ENCODE measurements at places on chromosomes 16 and 17.
A peak's percentile ranks its signal among the peaks of the same experiment; 100 is the strongest.

- DNase-seq: no peak
- no peaks in the 10 kb centered on the region for H3K36me3 ChIP-seq
- H3K4me1 ChIP-seq: no peaks in the 10 kb centered on the region
- H3K27ac ChIP-seq: no peak overlapping the region
- no peak overlapping the region for H3K4me3 ChIP-seq
These were observed 354.3 kb downstream of the CPPED1 start for GRCh38 chr16:12449374-12449773.

GRCh38 chr17:53420035-53420641 is 402.6 kb upstream of the KIF2B start:
- DNase-seq: no peak
- no peaks in the 10 kb centered on the region for H3K4me1 ChIP-seq
- no peaks in the 10 kb centered on the region for H3K27me3 ChIP-seq
- no peak overlapping the region for H3K4me3 ChIP-seq
- H3K36me3 ChIP-seq: no peaks in the 10 kb centered on the region
- H3K27ac ChIP-seq: no peak overlapping the region

DNA sequence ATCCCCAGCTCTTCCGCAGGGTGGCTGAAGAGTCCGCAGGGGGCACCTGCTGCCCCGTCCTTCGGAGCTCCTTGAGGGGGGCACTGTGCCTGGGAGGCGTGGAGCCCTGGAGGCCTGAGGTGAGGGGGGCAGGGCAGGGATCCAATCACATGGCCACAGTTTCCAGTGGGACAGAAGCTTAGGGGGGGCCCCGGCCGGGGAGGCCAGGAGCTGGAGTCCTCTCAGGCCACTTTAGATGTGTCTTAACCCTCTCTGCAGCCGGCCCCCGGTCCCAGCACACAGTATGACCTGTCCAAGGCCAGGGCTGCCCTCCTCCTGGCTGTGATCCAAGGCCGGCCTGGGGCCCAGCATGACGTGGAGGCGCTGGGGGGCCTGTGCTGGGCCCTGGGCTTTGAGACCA is 10.8 kb downstream of the ZNF213 start:
- H3K27ac ChIP-seq: no peak overlapping the region
- H3K4me3 ChIP-seq: no peak overlapping the region
- H3K4me1 ChIP-seq: no peaks in the 10 kb centered on the region
- peak; percentile 49 for DNase-seq

DNA sequence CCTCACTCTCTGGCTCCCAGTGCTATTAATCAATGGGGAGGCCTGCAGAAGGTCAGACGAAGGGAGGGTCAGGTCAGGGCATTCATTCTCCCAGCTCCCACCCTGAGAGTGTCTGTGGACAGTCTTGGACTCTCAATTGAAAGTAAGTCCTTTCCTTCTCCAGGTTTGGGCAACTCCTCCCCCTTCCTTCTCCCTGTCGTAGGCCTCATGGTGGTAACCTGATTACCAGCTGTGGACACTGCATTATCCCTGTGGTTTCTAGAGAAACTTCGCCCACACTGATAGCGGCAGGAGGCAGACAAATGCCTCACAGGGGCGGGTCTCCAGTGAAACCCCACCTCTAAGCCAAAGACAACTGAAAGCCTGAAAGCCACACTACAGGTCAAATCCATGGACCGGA is 57.7 kb upstream of the SLC25A19 start:
- H3K4me1 ChIP-seq: peaks cover 3% of the 10 kb centered on the region
- DNase-seq: no peak
- H3K4me3 ChIP-seq: no peak overlapping the region
- no peaks in the 10 kb centered on the region for H3K36me3 ChIP-seq

- H3K27ac ChIP-seq: no peak overlapping the region
- H3K27me3 ChIP-seq: no peaks in the 10 kb centered on the region
These were observed 265.5 kb downstream of the C16orf95 start for GRCh38 chr16:87051526-87052320.
